Activated T-cell treated with anti-CD3 and anti-CD28 coated beads for 48 hours (primary cell): ENCODE measurements at places on chromosomes 2 and 18.

DNA sequence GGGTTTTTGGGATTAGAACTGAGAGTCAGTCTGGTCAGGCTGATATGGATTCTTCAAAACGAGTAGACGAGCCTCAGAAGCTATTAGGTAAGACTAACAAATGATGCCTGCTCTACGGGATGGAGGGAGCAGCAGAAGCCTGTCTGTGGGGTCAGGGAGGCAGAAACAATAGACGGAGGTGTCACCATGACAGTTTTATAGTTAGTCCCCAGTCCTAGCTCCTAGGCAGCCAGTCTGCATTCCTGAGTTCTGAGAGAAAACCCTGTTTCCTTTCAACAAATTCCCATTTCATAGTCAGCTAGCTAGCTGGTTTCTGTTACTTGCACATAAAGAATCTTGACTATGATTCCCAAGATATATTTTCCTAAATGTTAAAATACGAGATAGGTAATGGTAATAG, 542.1 kb downstream of the PID1 start:
- no peak for DNase-seq

DNA sequence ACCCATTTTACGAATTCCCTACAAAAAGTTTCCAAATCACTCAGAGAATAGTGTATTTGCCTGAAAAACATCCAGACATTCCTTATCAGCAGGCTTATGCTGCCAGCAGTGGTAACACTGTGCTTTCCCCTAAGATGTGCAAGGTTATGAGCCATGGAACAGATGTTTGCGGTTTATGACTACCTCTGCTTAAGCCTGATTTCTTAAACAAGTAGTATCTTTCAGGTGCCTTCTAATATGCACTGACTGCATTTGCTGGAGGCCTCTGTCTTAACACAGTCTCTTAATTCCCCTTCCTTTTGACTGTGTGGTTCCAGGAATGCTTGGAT, 54.8 kb downstream of the CDC42EP3 start:
- DNase-seq = no peak

DNA sequence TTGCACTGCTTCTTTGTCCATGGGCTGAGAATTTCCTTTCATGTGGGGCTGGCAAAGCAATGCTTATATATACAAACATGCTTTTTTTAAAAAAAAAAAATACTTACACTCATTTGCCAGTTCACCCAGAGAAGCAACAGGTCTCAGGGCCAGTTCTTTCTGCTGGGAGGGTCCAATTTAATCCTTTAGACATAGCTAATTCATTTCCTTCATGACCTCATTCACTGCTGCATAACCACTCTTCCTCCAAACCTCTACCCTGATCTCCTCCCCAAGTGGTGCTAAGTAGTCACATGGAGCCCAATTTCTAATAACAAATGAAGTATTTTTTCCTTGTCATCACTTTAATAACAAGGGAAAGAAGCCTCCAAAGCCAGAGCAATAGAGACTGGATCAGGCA, 17.1 kb upstream of the TMEM178A start:
- DNase-seq = no peak

DNA sequence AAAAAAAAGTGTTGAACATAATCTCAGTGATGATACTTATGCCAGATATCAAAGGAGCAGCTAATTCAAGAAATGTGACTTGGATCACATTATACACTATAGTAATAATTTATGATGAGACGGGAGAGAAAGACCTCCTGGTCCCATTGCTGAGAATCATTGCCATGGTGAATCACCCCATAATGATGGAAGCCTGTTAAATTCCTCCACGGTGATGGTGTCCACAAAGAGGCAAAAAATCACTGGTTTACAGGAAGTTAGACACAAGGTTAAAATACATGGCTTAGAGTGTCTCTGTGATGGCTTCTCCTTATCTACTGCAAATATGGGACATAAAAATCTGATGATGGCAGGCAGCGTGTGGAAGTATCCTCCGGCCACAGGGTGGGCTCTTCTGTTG, 210.0 kb downstream of the CDH2 start:
- no peak for DNase-seq

DNA sequence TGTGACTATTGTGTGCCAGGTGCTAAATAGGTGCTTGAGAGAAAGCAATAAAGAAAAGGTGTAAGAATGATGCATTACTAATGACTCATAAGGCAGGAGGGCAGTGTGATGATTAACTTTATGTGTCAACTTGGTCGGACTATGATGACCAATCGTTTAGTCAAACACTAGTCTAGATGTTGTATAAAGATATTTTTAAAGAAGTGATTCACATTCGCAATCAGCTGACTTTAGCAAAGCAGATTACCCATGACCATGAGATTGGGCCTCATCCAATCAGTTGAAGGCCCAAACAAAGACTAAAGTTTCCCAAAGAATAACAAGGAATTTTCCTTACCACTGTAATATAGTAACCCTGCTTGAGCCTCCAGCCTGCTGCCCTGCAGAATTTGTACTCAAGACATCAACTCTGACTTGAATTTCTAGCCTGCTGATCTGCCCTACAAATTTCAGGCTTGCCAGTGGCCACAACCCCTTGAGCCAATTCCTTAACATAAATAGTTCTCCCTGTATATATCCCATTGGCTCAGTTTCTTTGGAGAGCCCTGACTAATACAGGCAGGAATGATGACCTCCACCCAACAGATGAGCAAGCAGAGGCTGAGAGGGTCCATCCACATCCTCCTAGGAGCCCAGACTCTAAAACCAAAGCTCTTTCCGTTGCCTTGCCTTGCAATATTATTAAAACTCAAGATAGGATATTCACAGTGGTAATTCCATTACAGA, 132.6 kb downstream of the ACTR3 start:
- DNase-seq = no peak

- no peak for DNase-seq
Observed at GRCh38 chr2:111640480-111640879, 243.5 kb downstream of the ANAPC1 start.

GRCh38 chr2:47896450-47896968, 9.8 kb downstream of the FBXO11 start:
- DNase-seq = no peak

- DNase-seq = no peak
Observed at GRCh38 chr18:74370115-74370514, 54.5 kb downstream of the C18orf63 start.

DNA sequence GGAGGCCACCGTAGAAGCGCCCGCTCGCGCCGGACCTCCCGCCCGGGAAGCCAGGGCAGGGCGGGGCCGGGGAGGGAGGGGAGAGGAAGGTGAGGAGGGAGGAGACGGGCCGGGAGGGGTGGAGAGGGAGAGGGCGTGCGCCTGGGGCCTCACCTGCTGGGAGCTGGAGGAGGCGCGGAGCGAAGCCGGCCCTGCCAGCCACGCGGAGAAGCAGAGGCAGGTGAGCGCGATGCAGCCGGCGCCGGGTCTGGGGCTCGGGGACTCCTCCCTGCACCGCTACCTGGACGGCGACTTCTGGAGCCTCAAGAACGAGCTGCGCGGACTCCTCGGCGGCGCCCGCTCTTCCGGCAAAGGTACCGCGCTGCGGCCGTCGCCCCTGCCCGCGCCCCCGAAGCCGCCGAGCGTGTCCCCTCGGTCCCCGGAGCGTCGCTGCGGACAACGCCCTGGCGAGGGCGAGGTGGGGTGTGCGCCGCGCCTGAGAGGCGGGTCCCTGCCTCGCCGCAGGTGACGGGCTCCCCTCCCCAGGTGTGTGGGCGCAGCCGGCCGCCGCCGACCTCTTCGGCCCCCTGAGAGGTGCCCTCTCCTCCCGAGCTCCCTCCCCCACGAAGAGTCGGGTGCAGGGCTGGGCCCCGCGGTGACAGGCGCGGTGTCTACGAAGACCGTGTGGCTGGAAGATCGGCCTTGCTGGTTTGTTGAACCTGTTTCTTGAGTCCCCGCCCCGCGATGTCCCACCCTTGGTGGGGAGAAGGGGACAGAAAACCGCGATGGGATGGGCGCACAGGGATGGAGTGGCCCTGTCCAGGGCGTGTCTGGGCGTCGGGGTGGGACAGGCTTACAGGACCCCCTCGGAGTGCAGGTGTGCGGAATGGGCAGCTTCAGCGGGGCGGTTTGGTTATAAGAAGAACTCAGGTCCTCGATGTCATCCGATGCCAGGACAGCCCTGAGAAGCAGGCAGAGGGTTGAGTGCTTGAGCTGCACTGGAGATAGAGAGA, at the start of gene ACOXL:
Gene ACOXL (plus strand): TSS at position 152 of the 992 bp plus-strand sequence. CDS start 35,817 bp downstream, outside the sequence.
- no peak for DNase-seq

- no peak for DNase-seq
Observed at GRCh38 chr2:115549611-115550130, 1107.2 kb downstream of the DPP10 start.

- no peak for DNase-seq
Observed at GRCh38 chr2:95359501-95359930, 43.0 kb upstream of the FAHD2A start.

DNA sequence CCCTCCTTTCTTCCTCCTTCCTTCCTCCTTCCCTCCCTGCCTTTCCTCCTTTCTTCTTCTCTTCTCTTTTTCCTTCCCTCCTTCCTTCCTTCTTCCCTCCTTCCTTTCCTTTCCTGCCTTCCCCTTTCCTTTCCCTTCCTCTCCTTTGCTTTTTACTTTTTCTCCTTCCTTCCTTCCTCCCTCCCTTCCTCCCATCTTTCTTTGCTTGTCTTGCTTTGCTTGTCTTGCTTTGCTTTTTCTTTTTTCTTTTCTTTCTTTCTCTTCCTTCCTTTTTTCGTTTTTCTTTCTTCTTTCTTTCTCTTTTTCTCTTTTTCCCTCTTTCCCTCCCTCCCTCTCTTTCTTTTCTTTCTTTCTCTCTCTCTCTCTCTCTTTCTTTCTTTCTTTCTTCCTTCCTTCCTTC, 113.0 kb downstream of the NYAP2 start:
- no peak for DNase-seq

DNA sequence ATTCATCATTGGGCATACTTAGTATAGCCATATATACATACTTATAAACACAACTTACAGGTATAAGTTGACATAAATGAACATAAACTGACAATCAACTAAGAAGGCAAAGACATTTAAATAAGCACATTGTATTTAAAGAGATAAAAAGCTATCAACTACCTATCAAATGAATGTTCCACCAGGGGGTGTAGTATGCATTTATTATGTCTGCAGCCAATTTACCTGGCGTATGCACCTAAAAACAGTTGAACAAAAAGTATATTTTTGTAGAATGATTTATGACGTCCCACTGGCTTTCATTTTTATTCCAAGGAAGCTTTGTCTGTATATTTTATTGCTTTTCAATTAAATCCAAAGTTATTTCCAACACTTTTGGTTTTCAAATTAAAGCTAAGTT, 323.5 kb downstream of the AFF3 start:
- DNase-seq = no peak

DNA sequence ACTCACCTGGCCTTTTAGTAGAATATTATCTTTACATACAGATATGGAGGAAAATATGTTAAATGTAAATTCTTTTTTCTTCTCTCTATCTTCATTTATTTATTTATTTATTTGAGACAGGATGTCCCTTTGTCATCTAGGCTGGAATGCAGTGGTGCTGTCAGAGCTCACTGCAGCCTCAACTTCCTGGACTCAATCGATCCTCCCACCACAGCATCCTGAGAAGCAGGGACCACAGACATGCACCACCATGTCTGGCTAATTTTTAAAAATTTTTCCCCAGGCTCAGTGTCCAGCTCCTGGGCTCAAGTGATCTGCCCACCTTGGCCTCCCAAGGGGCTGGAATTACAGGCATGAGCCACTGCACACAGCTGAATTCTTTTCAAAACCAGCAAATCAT, 20.3 kb downstream of the KYNU start:
- DNase-seq = no peak

DNA sequence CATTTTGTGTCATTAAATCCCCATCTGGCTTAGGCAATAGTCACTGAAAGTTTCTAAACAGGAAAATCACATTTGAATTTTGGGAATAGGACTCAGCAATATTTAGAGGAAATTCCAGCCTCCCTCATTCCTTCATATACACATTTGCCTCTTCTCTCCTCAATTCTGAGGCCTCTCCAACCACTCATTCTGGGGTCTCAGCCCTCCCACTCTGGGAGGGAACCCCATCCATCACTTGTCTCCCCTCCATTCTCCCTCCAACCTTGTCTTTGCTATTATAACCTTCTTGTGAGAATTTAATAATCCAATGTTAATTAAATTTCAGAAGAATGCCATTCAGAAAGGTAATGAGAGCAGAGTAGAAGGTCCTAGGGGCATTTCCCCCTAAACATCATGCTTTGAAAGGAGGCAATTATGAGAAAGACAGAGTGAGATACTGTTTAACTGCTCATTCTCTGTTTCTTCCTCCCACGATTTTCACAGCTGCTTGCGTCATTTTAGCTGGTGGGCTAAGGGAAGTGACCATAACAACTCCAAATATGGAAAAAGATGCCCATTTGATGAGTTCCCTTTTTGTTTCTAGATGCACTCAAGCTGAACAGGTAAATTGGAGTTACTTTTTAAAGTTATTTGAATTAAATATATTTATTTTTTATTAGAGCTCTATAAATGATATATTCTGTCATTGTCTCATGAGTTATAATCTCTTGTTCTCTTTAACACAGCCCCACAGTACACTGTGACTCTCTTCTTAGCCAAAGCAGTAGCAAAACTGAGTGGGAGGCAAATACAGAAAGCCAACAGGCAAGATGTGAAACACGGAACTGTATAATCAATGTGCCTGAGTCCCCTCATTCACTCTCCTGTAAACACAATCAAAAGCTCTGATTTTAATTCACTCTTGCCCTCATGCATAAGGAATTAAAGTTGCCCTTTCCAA, 135.1 kb downstream of the DLGAP1 start:
- DNase-seq = no peak

DNA sequence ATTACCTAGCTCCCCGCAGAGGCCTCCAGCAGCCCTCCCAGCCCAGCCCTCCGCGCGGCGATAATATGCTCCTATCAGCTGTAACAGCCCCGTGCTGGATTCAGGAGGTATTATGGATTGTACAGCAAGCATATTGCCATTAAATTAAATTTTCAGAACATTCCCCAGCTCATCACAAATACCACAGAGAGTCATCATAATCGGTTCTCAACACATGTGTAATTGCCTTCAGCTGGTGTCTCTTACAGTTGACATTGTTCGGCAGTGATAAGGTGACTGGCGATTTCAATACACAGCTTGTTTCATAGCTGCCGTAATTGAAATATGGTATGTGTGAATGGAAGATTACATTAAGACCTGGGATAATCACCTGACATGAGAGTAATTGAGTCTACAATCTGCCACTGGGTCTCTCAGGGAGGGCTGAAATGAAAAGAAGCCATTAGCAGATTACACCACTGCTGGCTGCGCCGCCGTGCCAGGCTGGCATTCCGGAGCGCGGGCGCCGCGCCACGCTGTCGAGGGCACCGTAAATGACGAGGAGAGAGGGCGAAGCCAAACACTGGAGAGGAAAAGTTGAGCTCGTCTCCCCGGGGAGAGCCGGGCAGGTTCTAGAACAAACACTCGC, 549.4 kb upstream of the SALL3 start:
- no peak for DNase-seq

GRCh38 chr2:235129850-235130249, 178.0 kb downstream of the SH3BP4 start:
- DNase-seq = no peak

GRCh38 chr2:53545604-53546003, 222.0 kb upstream of the CHAC2 start:
- DNase-seq = no peak

- no peak for DNase-seq
Observed at GRCh38 chr2:232993231-232993821, 19.7 kb downstream of the NGEF start.

GRCh38 chr2:220748875-220749479, 823.1 kb downstream of the EPHA4 start:
- no peak for DNase-seq

- DNase-seq = no peak
Observed at GRCh38 chr2:216683846-216684245, 11.5 kb downstream of the IGFBP5 start.
